ENCODE measurements at places on chromosomes 2 and 18.

DNA sequence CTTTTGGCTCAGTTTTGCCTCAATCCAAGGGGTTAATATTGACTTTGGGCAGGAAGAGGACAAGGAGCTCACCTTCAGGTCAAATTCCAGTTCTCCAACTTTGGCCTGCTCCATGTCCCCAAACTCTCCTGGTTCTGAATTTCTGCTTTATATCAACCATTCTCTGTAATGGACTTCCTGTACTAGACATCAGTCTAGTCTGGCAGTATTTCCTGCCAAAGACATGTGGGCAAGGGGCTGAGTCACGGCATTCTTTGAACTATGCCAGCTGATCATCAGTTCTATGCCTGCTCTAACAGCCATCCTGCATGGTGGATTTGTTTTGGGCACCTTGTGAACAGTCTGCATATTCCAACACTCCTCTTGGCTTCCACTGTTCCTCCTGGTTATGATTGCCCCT, 199.4 kb downstream of the ZEB2 start:
- DNase-seq = no peak

DNA sequence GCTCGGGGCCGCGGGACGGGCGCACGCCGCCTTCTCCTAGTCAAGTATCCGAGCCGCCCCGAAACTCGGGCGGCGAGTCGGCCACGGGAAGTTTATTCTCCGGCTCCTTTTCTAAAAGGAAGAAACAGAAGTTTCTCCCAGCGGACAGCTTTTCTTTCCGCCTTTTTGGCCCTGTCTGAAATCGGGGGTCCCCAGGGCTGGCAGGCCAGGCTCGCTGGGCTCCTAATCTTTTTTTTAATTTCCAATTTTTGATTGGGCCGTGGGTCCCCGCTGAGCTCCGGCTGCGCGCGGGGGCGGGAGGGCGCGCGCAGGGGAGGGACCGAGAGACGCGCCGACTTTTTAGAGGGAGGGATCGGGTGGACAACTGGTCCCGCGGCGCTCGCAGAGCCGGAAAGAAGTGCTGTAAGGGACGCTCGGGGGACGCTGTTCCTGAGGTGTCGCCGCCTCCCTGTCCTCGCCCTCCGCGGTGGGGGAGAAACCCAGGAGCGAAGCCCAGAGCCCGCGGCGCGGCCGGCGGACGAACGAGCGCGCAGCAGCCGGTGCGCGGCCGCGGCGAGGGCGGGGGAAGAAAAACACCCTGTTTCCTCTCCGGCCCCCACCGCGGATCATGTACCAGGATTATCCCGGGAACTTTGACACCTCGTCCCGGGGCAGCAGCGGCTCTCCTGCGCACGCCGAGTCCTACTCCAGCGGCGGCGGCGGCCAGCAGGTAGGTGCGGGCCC, 617 bp downstream of the FOSL2 start:
- peak; percentile 64 for DNase-seq

GRCh38 chr2:72952110-72952823, 34.9 kb downstream of the EMX1 start:
- no peak for DNase-seq

DNA sequence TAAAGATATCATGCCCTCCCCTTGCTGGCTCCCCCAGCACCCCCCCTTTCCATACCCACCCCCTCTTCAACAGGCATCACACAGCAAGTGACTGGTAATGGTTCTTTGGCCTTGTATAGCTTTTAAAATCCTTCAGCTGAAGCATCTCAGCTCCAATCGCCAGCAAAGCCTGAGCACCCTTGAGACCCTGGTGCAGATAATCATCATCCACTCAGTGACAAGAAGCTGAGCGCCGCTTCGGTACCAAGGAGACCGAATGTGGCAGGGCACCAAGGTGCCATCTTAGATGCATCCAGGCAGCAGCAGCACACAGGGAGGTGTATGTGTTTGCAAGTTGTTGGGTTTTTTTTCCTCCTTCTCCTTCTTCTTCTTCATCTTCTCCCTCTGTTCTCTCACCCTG, 232.7 kb downstream of the BCL11A start:
- no peak for DNase-seq

All from bone marrow (tissue), 2 donors.